ENCODE measurements at places on chromosomes 1 and 21.

- DNase-seq = no peak
Measured at GRCh38 chr1:154748405-154748775, 121.7 kb downstream of the KCNN3 start.

DNA sequence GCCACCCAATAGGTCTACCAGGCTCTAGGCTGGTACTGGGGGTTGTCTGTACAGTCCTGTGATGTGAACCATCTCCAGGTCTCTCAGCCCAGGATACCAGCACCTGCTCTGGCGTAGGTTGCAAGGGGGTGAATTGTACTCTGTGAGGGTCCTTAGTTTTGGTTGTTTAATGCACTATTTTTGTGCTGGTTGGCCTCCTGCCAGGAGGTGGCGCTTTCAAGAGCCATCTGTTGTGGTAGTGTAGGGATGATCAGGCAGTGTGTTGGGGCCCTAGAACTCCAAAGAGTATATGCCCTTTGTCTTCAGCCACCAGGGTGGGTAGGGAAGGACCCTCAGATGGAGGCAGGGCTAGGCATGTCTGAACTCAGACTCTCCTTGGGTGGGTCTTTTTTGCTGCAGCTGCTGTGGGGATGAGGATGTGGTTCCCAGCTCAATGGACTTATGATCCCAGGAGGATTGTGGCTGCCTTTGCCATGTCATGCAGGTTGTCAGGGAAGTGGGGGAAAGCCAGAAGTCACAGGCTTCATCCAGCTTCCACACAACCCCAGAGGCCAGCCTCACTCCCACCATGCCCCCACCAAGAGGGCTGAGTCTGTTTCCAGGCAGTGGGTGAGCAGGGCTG lies 301.8 kb upstream of the CHRM3 start:
- DNase-seq = no peak

DNA sequence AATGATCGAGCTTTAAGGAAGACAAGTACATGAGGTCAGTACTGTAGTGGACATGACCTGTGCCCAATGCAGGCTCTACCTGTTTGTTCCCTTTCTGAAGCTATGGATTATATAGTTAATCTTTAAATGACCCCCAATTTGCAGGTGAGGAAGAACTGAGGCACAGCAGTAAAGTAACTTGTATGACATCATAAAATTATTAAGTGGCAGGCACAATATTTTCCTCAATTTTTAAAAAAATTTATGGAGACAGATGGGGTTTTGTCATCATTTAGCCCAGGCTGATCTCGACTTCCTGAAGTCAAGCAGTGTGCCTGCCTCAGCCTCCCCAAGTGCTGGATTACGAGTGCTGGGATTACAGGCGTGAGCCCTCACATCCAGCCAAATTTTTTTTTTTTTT lies 3.6 kb upstream of the GATAD2B start:
- DNase-seq = no peak

DNA sequence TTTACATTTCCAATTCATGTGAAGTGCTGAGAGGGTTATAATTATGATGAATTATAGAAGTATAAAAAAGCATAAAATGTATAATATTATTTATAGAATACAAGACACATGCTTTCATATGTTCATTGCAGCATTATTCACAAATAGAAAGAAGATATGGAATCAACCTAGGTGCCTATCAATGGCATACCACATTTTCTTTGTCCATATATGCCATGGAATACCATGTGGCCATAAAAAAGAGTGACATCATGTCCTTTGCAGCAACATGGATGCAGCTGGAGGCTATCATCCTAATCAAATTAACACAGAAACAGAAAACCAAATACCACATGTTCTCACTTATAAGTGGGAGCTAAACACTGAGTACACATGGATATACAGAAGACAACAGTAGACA lies 85.1 kb upstream of the C1orf105 start:
- DNase-seq = no peak

DNA sequence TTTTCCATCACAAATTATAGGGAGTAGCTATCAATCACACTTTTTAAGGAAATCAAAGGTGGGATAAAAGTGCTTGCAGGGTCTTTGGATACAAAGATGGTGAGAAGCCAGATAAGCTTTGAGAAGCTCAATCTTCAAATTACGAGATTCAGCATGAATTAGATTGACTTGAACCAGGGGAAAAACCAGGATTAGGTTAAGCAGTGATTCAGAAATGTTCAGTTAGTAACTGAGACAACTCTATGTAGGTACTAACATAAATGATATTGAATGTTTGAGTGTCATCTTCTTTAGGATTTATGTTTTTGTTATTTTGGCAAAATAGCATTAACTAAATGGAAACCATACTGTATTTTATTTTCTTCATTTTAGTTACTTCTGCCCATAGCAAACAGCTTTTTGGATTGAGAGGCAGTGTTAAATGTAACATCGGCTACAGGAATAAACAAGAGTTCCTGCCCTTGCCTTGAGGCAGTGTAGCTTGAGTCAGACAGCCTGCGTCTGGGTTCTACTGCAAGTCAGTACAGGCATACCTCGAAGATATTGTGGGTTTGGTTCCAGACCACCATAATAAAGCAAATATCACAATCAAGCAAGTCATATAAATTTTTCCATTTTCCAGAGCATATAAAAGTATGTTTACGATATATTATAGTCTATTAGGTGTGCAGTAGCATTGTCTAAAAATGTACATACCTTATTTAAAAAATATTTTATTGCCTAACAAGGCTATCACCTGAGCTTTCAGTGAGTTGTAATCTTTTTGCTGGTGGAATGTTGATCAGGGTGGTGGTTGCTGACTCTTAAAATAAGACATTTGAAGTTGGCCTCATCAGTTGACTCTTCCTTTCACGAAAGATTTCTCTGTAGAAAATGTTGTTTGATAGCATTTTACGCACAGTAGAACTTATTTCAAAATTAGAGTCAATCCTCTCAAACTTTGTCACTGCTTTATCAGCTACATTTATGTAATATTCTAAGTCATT lies 36.9 kb upstream of the BACH1 start:
- no peak for DNase-seq

GRCh38 chr1:230249695-230250480 lies 176.2 kb downstream of the PGBD5 start:
- DNase-seq = no peak

GRCh38 chr21:33203371-33203724 lies 26.4 kb upstream of the IFNAR2 start:
- no peak for DNase-seq

DNA sequence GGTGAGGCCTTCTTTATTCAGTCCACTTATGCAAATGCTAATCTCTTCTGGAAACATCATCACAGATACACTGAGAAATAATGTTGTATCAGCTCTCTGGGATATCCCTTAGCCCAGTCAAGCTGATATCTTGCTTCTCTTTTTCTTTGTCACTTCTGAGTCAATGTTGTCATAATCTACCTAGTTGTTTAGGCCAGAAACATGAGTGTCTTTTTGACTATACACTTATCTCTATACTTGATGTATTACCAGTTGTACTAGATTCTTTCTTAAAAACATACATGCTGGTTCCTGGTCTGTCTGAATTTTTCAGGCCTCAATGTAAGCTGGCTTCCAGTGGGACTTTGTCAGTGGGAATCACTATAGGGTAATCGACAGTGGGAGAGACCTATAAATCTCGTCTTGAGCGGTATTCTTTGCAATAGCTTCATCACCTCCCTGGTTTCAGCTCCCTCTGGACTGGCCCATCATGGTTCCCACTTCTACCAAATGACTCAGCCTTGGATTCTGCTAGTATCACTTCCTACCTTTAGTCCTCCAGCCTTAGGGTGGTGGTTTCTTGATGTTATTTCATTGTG lies 135.2 kb upstream of the CYYR1 start:
- DNase-seq = no peak

GRCh38 chr1:76725864-76726619 lies 141.2 kb upstream of the ST6GALNAC5 start:
- DNase-seq = no peak

- no peak for DNase-seq
Measured at GRCh38 chr1:62177621-62178020, 17.0 kb upstream of the L1TD1 start.

- DNase-seq = no peak
Measured at GRCh38 chr21:37861561-37861960, 54.7 kb downstream of the KCNJ6 start.

- DNase-seq = peak; percentile 27
Measured at GRCh38 chr1:158285756-158286241, 3.9 kb upstream of the CD1C start.

GRCh38 chr1:100325415-100326324 lies 26.6 kb upstream of the CDC14A start:
- DNase-seq = no peak

DNA sequence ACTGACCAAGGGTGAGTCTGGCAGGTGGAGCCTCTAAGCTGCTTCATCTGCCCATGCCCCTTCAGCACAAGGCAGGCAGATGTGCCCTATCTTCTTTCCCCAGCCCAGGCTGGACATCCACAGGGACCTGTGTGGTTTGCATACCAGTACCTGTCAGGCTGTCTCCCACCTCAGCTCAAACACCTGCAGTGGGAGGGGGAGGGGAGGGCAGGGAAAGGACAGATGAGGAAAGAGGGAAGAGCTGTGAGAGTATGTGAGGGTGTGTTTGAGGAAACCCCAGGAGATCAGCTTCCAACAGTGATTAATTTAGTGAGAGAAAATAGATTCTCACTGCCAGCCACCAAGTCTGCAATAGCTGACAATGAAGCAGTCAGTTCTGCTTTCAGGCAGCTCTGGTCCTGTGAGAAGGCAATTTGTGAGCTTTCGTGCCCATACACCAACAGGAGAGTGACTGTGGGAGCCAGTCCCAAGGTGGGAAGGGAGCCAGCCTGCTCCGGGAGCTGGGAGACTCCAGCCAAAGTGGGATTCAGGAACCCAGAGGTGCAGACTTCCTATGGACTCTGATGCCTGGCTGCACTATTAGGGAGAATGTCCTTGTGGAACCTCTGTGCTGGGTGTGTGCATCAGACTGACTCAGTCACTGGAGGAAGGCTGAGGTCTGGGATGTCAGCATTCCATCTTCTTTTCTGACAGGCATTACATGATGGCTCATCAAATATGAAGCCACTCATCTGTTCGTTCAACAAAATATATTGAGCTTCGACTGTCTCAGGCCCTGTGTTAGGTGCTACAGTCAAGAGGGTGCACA lies 59.7 kb downstream of the TNR start:
- no peak for DNase-seq

- no peak for DNase-seq
Measured at GRCh38 chr1:219419065-219419464, 193.8 kb downstream of the ZC3H11B start.

DNA sequence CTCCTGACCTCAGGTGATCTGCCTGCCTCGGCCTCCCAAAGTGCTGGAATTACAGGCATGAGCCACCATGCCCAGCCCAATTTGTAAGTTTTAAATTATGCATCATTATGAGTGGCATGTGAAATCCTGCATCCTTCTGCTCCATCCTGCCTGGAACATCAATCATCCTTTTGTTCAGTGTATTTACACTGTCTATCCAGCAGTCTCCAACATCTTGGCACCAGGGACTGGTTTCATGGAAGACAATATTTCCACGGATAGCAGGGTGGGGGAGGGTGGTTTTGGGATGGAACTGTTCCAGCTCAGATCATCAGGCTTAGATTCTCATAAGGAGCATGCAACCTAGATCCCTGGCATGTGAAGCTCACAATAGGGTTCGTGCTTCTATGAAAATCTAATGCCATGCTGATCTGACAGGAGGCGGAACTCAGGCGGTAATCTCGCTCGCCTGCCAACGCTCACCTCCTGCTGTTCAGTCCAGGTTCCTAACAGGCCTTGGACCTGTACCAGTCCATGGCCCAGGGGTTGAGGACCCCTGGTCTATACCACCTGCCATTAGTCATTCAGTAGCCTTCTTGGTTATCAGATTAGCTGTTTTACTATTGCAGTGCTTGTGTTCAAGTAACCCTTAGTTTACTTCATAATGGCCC lies 22.2 kb upstream of the TCEA3 start:
- no peak for DNase-seq

- peak; percentile 51 for DNase-seq
Measured at GRCh38 chr1:13699936-13700520, at the start of gene PRDM2. Gene PRDM2, plus strand, starts transcription at chr1:13700188. Its CDS starts 15,418 bp downstream, at chr1:13715606.

DNA sequence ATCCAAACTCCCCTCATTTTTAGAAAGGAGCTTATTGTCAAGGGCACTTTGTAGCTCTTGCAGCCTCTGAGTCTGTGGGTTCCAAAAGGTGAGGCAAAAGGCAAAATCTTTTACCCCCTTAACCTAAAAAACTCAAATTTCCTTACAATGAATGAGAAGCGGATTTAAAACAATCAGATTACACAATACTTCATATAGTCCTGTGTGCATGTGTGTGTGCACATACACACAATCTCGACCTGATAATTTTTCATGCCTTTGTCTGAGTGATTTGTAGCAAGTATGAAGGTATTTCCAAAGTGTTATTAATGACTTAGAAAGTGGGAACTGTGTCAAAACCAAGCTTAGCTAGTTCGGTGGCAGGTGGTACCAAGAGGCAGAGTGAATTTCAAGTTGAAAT lies 42.9 kb downstream of the GRIK1 start:
- DNase-seq = no peak

DNA sequence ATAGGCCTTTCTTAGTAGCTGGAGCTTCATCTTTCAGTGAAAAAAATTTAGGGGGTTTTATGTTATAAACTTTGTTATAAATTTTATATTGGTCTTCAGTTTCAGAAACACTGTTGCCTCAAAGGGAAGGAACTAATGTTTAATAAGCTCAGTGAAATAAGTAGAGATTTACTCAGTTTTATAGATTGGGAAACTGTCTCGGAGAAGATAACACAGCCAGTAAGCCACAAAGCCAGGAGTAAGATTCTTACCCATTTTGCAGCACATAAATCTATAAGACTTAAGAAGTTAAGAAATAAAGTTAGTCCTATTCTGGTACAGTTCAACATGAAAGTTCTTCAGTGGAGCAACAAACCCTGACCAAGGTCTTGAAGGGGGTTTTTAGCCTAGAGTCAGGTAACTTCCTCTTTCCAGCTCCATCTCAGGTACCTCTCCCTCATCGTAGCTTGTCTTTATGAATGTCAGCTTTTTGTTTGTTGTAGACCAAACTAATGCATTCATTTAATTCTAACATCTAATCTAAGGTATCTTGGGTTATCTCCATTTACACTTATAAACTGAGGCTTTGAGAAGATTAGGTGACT lies 3.3 kb downstream of the KPNA6 start:
- DNase-seq = no peak

All from hematopoietic multipotent progenitor cell treated with erythropoietin and hydrocortisone succinate and interleukin-3 and kit ligand, for 8 days (in vitro differentiated cells).